Ureter (tissue), 1 donor: ENCODE measurements at places on chromosomes 12 and 14. TPM values are rescaled to one million over a fixed set of nuclear protein-coding genes. Genes with fewer than 3 reads are reported as not detected.

The TRIM9 gene
- 1.7 TPM for total RNA-seq

The PTPN6 gene
- 40.4 TPM for total RNA-seq

GRCh38 chr12:119649202-119649808, 18.6 kb upstream of the PRKAB1 start:
- no peak for DNase-seq

The SSTR1 gene
- total RNA-seq = 2.9 TPM

GRCh38 chr12:72264548-72265175, 7.5 kb upstream of the TRHDE start:
- no peak for DNase-seq

The INHBC gene
- total RNA-seq = not detected

DNA sequence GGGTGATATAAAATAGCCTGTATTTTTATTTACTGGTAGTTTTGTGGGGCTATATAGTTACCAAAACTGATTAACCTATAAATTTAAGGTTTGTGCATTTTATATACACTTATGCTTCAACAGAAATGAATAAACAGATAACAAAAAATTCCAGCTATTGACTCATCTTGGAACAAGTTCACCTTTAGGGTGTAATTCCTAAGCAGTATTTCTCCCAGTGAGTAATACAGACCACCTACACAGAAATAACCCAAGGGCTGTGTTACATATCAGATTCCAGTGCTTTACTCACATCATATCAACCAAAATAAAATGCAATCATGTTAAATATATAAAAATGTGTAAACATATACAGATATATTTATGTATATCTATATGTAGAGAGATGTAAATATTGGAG, 345.6 kb downstream of the ADAMTS20 start:
- DNase-seq = no peak

- DNase-seq = no peak
Observed at GRCh38 chr12:93090731-93091172, 161.7 kb upstream of the EEA1 start.

The TMEM132C gene
- total RNA-seq = 12.6 TPM

DNA sequence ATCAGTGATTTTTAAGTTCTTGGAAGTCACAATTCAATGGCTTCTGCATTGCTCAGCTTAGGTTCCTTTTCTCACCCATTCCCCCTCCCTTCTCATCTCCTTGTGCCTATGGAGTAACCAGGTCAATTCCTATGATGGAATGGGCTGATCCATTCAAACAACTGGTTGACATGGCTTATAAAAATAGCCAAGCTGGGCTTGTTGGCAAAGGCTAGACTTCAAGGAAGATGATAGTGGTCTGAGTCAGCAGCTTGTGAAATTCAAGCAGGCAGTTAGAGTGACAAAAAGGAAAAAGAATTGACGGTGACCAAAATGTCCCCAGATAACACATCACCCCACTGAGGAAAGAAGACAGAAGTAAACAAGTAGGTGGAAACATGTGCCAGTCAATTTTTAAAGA, 119.9 kb upstream of the PCED1B start:
- DNase-seq = no peak

GRCh38 chr12:41186026-41186425, 2.1 kb upstream of the PDZRN4 start:
- DNase-seq = no peak

GRCh38 chr14:94887591-94887990, 117.7 kb upstream of the GSC start:
- no peak for DNase-seq

GRCh38 chr12:45214749-45215418, 1.0 kb upstream of the ANO6 start:
- DNase-seq = no peak

DNA sequence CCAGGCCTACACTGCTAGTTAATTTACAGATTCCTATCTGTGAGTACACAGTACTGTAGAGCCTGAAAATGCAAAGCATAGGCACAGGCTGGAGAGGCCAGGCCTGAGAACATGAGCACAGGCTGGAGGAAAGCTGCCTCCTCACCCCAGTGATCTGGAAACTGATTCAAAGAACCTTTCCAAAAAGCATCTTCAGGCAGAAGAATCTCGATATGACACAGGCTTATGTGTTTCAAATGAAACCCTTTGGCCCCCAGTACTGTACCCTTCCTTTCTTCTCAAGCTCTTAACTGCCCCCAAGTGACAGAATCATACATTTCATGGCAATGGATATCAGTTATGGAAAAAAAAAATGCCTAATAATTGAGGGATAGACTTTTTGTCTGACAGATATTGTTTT, 122.0 kb downstream of the KCNC2 start:
- DNase-seq = no peak

DNA sequence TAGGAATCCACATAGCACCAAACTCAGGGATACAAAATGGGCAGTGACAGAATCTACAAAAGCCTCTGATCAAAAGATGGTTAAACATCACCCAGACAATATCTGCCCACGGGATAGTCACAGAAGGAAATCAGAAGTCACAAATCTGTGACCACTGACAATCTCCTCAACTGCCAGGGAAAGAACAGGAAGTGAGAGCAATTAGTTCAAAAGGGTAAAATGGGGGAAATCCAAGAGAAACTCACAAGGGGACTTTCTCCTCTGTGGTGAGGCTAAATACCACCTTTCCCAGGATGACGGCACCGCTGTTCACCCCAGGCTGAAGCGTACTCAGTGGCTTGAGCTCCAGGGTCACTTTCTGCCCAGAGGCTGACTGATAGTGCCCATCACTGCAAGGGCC, 10.7 kb downstream of the TTC5 start:
- no peak for DNase-seq

- DNase-seq = no peak
Observed at GRCh38 chr12:120950807-120951206, 27.5 kb upstream of the HNF1A start.

The NR1H4 gene
- total RNA-seq = 7.0 TPM

DNA sequence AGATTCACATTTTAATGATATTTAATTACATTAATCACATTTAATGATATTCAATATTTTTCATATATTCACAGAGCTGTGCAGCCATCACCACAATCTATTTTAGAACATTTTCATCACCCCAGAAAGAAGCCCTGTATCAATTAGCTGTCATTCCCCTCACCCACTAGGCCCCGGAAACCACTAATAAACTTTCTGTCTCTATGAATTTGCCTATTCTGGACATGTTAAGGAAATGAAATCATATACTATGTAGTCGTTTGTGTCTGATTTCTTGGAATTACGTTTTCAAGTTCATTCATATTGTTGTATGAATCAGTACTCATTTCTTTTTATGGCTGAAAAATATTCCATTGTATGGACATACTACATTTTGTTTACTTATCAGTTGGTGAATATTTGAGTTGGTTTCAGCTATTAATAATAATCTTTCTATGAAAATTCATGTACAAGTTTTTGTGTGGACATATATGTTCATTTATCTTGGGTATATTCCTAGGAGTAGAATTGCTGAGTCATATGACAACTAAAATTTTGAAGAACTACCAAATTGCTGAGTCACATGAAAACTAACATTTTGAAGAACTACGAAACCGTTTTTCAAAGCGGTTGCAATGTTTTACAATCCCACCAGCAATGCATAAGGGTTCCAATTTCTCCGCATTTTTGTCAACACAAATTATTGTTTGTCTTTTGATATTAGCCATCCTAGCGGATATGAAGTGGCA, 11.7 kb upstream of the OTOGL start:
- DNase-seq = no peak

The PPP1CC gene
- 107 TPM for total RNA-seq

The DTX3 gene
- total RNA-seq = 40.0 TPM

GRCh38 chr12:4282892-4283511, 9.4 kb downstream of the CCND2 start:
- no peak for DNase-seq

The ORAI1 gene
- total RNA-seq = 13.6 TPM

DNA sequence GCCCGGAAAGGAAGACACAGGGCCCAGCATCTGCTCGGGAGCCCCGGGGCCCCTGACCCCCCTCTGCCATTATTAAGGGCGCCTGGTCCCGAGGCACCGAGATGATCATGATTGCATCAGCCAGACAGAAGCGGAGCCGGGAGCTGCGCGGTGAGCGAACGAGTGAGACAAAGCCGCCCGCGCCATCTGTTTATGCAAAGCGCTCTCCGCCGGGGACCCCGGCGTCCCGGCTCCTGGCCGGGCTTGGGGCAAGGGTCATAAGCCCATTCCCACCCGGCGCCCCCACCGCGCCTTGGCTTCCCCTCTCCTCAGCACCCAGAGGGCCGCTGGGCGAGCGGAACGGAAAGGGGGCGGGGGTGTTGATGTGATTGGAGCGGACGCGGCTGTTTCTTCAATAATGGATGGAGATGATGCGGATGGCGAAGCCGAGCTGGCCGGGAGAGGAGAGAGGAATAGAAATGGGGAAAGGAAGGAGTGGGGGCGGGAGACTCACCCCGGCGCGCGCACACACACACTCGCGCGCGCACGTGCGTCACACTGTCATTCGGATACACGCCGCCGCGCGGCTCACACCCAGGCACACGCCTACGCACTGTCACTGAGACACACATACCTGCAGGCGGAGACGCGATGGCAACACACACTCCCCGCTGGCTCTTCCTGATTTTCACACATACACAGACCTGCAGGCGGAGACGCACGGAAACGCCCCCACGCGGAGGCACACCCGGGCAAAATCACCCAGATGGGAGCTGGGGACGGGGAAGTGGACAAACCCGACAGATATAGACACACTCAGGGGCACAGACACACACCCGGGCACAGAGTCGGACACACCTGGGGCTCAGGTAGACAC, 10.7 kb downstream of the STAC3 start:
- DNase-seq = no peak

DNA sequence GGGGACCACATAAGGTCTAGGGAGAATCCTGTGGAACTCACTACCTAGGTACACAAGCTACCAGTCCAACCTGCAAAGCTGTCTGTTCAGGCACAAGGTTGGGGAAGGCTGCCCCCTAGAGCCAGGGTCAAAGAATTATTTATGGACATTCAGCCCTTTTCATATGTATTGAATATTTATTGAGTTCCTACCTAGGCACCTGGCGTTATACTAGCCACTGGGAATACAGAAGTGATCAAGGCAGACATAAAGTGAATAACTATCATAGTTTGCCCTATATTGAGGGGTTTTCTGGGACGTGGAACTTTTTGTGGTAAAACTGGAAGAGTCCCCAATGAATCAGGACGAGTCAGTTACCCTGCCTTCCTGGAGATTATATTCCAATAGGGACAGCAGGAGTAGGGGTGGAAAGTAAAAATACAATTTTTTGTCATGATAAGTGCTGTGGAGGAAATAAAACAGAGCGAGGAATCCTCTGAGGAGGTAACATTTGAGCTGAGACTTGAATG, 5.8 kb upstream of the SLC48A1 start:
- DNase-seq = no peak

- no peak for DNase-seq
Observed at GRCh38 chr14:29316936-29317335, 550.3 kb downstream of the FOXG1 start.

The HCAR3 gene
- total RNA-seq = 12.3 TPM

GRCh38 chr12:96359328-96359727, 40.9 kb downstream of the CDK17 start:
- no peak for DNase-seq

DNA sequence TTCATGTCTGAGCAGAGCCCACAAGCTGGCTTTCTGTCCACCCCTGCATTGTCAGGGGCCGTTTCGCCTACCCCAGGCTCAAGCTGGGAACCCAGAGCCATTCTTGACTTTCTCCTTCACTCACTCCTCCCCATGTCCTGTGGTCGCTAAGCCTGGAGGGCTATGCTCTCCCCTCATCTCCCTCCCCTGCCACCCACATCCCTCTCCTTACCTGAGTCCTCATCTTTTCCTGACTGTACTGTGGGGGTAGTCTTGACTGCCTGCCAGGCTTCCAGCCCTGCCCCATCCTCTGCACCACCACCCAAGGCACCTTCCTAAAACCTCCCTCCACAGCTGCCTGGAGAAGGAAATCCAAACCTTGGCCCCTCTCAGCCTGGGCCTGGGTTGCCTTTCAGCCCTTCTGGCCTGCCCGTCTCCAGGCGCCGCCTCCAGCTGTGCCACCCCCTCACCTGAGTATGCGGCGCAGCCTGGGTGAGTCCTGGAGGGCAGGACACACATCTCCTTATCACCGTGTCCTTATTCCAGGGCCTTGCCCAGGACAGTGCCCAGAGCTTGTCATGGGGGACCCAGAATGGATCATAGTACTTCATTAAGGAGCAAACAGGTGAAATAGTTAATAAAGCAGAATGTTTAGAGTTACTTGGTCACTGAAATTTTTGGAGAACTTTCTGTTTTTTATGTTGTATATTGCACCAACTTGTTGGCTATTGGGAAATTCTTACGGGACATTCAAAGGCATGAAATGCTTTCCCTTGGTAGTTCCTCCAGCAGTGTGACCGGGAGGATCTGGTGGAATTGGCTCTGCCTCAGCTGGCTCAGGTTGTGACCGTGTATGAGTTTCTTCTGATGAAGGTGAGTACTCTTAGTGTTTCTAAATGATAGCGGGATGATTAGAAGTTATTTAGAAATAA, 14.5 kb downstream of the ZNF839 start:
- DNase-seq = no peak

DNA sequence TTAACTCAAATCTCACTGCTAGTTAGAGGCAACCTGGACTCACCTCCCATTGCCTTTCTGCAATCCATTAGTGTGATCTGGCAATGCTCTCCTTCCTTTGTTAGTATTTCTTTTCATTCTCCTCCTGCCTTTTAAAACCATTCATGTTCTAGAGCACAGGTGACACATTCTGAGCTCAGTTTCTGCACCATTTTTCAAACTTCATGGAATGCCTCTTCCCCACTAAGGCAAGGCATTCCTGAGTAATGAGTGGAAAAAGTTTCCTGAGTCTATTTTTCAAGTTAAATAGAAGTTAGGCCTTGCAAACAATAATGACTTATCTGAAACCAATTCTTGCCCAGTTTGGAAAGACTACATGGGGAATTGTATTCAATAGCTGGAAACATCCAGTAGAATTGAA, 1001.8 kb downstream of the BCL11B start:
- DNase-seq = no peak

The FAM222A gene
- total RNA-seq = 0.73 TPM

- DNase-seq = no peak
Observed at GRCh38 chr12:90399357-90399756, 555.6 kb downstream of the CCER1 start.

DNA sequence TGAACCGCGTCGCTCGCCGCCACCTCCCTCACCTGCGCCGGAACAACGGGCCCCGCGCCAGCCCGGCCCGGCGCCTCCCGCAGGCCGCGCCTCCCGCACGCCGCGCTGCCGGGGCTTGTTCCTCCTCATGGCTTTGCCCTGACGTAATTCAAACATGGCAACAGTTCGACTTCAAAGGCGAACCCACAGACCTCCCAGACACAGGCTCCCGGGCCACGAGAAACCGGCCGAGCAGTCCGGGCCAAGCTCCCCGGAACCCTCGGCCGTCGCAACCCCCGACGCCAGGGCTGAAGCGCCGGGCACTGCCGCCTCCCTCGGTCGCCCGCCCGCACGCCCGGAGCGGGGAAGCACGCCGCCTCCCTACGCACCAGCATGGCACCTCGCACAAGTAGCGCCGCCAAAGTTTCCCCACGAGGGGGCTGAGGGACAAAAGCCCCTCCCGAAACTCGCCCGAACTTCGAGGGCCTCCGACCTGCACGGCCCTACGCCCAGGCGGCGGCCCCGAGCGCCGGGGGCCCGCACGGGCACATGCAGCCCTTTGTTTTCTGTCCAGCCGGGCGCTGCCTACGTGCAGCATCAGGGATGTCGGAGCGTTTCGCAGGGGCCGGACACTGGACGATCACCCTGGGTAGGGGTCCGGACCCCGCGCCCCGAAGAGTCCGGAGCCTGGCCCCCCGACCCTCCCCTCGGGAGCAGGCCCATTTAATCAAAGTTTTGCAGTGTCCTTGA, 1.7 kb downstream of the SINHCAF start:
- peak; percentile 79 for DNase-seq

GRCh38 chr12:64773386-64773785, 14.2 kb upstream of the GNS start:
- no peak for DNase-seq

The CEBPE gene
- total RNA-seq = not detected
